Spinal cord (tissue), 10 donors: ENCODE measurements at places on chromosomes 3 and 15. TPM values are rescaled to one million over a fixed set of nuclear protein-coding genes. Genes with fewer than 3 reads are reported as not detected.

The THAP10 gene
- 12.5 TPM for polyA plus RNA-seq

The SAMMSON gene
- polyA plus RNA-seq: not detected

The GP5 gene
- polyA plus RNA-seq: 0.29 TPM

The CHRM5 gene
- 1.2 TPM for polyA plus RNA-seq

The LDHAL6B gene
- 0.32 TPM for polyA plus RNA-seq

The MKRN3 gene
- polyA plus RNA-seq: 17.6 TPM

The CNTN6 gene
- polyA plus RNA-seq: 17.5 TPM

The SIDT1 gene
- 18.2 TPM for polyA plus RNA-seq

The DISP2 gene
- 43.8 TPM for polyA plus RNA-seq

The PP2D1 gene
- 0.44 TPM for polyA plus RNA-seq

The CHSY1 gene
- polyA plus RNA-seq: 29.1 TPM

The CYP1A1 gene
- polyA plus RNA-seq: 1.2 TPM

The TLR9 gene
- polyA plus RNA-seq: not detected

The FBN1 gene
- polyA plus RNA-seq: 33.3 TPM

The C3orf22 gene
- polyA plus RNA-seq: 0.27 TPM

The TERC gene
- polyA plus RNA-seq: 0.90 TPM

The PIF1 gene
- 8.5 TPM for polyA plus RNA-seq

The CFAP100 gene
- polyA plus RNA-seq: 14.1 TPM

The CHL1 gene
- 219 TPM for polyA plus RNA-seq

The CCR2 gene
- polyA plus RNA-seq: 0.13 TPM

The TM6SF1 gene
- polyA plus RNA-seq: 12.0 TPM

The SHC4 gene
- 10.5 TPM for polyA plus RNA-seq
